Common myeloid progenitor, CD34-positive (primary cell): ENCODE measurements at places on chromosomes 6 and 20.

GRCh38 chr20:56350842-56351241, 7.9 kb upstream of the FAM210B start:
- DNase-seq, result no peak

- peak; percentile 91 for DNase-seq
These were observed 26.8 kb downstream of the MANBAL start for GRCh38 chr20:37316116-37316774.

DNA sequence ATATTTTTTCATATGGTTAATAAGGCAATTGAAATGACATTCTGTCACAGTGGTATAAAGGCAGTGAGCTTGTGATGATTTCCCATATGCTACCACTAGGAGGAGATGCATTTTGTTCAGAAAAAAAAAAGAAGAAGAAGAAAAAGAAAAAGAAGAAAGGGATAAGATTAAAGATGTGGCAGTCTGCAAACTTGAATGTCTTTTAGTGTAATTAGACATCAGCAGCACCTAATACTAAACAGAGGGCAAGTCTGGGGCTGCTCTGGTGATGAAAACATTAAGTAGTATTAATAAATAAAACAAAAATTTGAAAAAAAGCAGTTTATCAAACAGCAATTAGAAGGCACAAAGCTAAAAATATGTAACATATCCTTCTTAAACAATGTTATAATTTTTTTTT, 95.4 kb upstream of the DEFB112 start:
- peak; percentile 4 for DNase-seq

- no peak for DNase-seq
These were observed 62.8 kb downstream of the ZFAND3 start for GRCh38 chr6:37882292-37882691.

- no peak for DNase-seq
These were observed 276.3 kb downstream of the PAX1 start for GRCh38 chr20:21981597-21982344.

GRCh38 chr20:54048891-54049545, 21.4 kb downstream of the BCAS1 start:
- no peak for DNase-seq

DNA sequence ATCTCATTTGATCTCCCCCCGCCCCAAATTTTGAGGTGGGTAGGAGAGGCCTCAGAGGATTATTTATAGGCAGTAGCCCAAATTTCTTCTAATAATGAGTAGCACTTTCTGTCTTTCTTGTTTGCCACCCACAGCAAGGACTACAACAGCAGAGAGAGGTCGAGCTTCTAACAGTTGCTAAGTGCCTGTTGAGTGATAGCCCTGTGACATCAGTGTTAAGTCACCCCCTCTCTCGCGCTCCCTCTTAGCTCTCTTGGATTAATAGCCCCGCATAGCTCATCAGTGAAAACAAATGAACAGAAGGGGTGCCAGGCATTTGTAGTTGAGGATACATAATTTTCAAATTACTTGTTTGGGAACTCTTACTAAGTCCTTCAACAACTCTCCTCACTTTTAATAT, 3.5 kb downstream of the ANKRD60 start:
- DNase-seq, result no peak

- DNase-seq, result peak; percentile 70
These were observed 37.4 kb downstream of the ANGPT4 start for GRCh38 chr20:878511-879307.

GRCh38 chr6:122678841-122679240, 68.6 kb downstream of the PKIB start:
- no peak for DNase-seq

DNA sequence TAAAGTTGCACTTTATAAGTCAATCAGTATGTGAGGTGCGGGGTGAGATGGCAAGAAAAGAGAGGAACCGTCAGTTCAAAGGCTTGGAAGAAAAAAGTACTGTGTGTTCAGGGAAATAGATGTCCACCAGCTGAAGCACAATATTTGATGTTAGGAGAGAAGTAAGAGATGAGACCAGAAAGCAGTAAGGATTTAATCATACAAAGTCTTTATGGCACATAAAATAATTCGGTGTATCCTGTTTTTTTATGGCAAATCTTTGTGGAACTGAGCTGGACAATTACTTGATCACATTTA, 197.2 kb downstream of the FAXC start:
- DNase-seq, result no peak

DNA sequence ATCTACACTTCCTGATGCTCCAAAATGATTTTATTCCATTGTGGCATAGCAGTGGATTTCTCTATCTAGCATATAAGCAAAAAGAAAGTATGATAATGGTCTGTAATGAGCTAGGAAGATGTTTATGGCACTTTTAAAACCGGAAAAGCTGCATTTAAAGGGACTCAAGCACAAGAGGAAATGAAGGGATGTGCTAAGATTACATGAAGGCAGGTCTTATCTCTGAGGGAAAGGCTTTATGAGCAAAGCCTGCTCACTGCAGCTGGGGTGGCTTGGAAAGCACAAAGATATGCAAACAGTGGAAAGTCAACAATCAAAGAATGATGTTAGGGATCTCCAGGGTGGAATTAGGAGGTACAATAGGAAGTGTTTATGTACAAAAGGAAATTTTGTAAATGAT, 138.2 kb downstream of the TENT5A start:
- peak; percentile 4 for DNase-seq

- DNase-seq, result no peak
These were observed 38.3 kb downstream of the SLC22A23 start for GRCh38 chr6:3418496-3419060.

- DNase-seq, result no peak
These were observed 100.5 kb downstream of the SOBP start for GRCh38 chr6:107590378-107590777.

DNA sequence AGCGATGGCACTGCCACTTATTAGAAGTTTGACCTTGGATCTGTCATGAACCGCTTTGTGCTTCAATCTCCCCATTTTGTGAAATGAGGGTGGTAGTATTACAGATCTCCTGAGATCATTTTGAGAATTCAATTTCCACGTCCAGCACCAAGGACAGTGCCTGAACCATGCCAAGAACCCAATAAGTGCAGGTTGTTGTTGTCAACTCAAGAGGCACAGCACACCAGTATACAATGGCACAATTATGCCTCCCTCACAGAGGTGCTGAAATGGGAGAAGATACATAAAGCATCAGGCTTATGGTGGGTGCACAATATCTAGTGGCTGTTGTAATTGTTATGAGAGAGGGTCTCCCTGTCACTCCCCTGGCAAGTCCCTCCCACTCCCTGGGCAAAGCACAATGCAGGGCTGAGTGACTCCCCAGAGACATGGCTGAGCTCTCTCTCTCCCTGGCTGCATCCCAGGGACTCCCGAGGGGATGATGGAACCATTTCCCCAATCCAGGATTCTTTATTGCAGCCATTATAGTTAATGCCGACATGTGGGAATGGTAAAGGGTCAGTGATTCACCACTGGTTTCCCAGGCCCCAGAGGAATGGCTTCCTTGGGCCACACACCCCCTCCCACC, 78.7 kb downstream of the CDH22 start:
- DNase-seq, result no peak

GRCh38 chr20:48695255-48695654, 132.5 kb downstream of the PREX1 start:
- DNase-seq, result no peak

DNA sequence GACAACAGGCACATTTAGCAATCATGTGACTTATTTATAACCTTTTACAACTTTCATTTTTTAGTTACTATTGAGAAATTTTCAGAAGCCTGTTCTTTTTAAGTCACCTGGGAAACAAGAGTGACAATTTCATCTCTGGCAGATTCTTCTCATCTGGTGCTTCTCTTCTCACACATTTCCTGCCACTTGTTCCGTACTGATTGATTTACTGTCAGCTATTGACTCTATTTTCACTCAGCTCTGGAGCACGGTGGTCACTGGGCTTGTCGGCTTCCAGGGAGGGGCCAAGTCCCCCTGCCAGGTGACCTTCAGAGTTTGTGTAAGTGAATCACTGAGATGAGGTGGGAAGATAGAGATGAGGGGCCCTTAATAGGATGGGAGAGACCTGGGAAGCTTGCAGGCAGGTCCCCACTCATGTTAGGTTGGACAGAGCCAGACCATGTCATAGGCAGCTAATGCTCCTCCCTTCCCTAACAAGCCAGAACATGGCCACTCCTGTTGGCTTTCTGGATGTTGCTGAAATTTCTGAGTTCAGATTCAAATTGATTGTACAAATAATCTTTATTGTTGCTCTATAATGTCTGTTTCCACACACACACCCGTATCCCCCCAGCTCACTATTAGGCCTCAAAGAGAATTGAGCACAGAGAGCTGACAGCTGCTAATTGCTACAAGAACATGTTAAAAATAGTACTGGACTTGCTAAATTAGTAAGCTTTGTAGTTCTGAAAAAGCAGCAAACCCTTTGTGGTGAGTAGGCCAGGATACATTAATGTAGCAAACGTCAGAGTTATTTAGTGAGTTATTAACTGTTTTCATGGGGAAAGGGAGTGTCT, 13.3 kb downstream of the DUSP22 start:
- DNase-seq, result no peak

- DNase-seq, result no peak
These were observed 5.1 kb upstream of the TFAP2A start for GRCh38 chr6:10419749-10420545.

- no peak for DNase-seq
These were observed 180.6 kb downstream of the TBX18 start for GRCh38 chr6:84583784-84584183.

- DNase-seq, result no peak
These were observed 39.4 kb upstream of the MYB start for GRCh38 chr6:135141728-135142127.

DNA sequence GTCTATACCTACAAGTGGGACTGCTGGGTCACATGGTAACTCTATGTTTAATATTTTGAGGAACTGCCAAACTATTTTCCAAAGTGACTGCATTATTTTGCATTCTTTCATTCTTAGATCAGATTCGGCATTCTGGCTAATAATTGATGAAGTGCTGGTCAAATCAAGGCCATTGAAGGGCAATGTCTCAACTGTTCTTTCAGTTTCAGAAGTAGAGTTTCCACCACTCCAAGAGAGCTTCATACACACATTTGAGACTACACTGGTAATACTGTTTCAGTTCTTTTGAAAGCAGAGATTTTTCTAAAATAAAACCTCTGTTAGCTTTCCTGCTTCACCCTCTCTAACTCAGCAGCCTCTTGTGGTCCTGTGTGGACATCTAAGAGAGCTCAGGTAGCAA, 154.5 kb downstream of the CFAP61 start:
- no peak for DNase-seq

GRCh38 chr6:2939315-2940009, 31.9 kb downstream of the SERPINB6 start:
- DNase-seq, result no peak

DNA sequence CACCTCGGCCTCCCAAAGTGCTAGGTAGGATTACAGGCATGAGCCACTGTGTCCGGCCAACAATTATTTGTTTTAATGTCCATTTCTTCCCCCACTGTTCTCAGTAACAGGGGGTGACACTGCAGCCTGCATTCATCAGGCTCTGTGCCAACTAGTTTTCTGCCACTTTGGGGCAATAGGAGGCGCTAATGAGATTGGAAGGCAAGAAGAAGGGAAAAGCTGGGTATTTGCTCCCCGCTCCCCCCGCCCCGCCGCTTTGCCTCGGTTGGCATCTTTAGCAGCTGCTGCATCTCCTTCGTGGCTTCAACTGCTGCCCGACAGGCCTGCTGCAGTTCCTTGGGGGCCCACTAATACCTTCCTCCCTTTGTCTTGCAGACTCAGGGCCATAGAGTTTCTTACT, 35.0 kb upstream of the MDGA1 start:
- DNase-seq, result no peak

DNA sequence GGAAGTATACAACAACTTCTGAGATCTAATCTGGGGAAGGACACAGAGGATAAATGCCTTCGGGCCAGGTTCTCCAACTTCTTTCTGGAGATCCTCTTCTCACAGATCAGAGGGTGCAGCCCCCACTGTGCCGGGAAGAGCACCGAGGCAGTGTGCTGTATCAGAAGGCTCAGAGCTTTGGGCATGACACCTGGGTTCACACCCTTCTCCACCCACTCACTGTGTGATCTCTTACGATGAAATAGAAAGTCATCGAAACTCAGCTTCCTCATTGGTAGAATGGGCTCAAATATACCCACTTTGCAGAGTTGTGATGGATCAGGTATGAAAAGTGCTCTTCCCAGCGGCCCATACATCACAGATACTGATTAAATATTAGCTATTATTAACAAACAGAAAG, 347.5 kb upstream of the SOX4 start:
- DNase-seq, result no peak

- no peak for DNase-seq
These were observed 12.9 kb upstream of the FKBP1A start for GRCh38 chr20:1405801-1406200.

GRCh38 chr6:155881826-155882526, 426.3 kb upstream of the NOX3 start:
- DNase-seq, result no peak

DNA sequence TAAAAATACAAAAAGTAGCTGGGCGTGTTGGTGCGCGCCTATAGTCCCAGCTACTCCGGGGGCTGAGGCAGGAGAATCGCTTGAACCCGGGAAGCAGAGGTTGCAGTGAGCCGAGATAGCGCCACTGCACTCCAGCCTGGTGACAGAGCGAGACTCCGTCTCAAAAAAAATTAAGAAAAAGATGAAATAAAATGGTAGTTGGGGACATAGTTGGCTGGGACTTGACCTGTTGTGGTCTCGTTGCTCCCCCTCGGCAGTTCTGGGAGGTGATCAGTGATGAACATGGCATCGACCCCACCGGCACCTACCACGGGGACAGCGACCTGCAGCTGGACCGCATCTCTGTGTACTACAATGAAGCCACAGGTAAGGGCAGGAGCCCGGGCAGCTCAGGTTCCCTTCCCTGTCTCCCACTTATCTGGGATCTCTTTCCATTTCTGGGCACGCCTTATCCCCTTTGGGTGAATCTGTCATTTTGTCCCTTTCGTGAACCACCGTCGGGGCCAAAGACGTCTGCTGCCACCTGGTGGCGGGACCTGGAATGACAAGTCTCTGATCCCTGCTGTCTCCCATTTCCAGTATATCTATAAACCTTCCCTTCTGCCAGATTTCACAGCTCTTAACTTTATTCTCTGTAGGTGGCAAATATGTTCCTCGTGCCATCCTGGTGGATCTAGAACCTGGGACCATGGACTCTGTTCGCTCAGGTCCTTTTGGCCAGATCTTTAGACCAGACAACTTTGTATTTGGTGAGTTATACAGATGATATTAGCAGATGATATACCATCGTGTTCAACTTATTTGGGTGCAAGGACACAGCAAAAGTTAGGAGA, 2.3 kb downstream of the TUBB start:
- DNase-seq, result peak; percentile 72

DNA sequence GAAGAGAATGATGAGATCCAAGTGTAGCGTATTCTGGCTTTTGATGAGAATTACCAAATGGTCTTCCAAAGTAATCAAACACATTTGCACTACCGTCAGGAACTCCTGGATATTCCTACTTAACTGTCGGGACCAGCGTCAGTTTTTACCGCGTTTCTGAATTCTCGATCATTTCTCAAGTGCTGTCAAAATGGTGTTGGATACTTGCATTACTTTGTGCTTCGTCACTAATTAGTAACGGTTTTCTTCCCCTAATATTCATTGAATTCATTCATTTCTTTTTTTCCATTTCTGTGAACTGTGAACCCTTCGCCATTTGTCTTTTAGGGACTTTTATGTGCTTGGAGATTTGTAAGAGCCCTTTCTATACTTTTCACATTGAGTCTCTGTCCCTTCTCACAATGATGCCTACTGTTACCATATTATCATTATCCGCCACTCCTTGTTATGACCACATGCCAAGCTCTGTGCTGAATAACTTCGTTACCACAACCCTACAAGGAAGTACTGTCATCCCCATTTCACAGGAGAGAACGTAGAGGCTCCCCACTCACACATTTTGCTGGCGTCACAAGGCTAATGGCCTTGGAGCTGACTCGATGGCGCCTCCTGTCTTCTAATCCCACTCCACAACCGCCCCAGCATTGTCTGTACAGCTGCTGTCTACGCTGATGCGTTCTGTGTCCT, 74.2 kb upstream of the QKI start:
- DNase-seq, result no peak
